ENCODE measurements at places on chromosomes 11 and 22.
A peak's percentile ranks its signal among the peaks of the same experiment; 100 is the strongest.

- no peak for DNase-seq
These were observed 38.3 kb upstream of the NFAM1 start for GRCh38 chr22:42470366-42471082.

GRCh38 chr11:15099267-15099666 is 15.5 kb upstream of the INSC start:
- DNase-seq: no peak

GRCh38 chr11:5449023-5449422 is at the start of gene OR51I2:
Gene OR51I2, plus strand, starts transcription at chr11:5449323. Its CDS starts 4,166 bp downstream, at chr11:5453489.
- no peak for DNase-seq

- DNase-seq: no peak
These were observed 74.4 kb downstream of the PANX1 start for GRCh38 chr11:94203070-94203469.

DNA sequence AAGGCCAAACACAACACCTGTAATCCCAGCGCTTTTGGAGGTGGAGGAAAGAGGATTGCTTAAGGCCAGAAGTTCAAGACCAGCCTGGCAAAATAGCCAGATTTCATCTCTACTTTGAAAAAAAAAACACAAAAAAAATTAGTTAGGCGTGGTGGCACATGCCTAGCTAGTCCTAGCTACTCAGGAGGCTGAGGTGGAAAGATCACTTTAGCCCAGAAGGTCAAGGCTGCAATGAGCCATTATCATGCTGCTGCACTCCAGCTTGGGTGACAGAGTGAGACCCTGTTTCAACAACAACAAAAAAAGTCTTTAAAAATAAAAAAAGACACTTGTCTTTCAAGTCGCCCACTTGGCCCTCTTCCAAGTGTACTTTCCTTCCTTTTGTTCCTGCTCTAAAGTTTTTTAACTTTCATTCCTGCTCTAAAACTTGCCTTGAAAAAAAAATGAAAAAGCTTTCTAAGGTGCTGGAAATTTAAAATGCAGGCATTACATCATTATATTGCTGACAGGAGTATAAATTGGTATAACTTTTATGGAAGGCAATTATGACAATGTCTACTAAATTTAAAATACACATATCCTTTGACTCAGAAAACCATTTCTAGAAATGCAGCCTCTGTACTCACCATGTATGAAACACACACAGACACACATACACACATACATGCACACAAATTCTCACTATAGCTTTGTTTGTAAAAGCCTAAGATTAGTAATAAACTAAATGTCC is 12.7 kb downstream of the LIPT2 start:
- DNase-seq: no peak

DNA sequence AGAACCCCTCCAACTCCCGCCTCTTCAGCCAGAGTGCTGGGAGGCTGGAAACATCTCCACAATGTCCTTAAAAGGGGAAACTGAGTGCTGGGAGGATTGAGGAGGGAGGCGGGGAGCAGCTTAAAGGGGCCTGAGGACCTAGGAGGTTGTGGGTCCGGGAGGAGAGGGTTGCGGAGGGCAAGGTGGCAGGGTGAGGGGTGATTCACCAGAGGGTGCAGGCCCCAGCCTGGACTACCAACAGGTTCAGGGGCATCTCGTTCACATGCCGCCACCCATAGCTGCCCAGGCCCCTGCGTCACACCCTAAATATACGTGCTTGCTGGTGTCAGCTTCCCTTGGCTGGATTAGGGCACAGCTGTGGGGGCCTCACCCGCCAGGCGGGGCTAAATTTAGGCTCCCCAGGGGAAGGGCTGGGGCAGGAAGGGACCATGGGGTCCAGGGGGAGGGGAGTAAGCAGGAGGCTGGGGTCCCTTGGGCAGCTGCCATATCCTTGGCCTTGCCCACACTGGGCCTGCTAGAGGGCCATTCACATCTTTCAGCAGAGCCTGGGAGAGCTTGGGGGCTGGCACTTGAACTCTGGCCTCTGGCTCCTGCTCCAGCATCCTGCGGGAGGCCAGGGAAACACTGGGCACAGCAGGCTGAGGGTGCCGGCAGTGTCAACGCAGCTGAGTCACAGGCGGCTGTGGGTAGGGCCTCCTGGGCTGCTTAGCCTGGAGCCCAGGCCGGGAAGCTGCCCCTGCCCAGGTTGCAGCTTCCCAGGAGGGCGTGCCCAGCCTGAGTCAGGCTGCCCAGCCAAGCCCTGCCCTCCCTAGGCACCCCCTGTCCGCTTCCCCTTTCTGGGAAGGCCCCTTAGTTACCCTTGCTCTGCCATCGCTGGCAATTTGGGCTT is 1.3 kb downstream of the EHBP1L1 start:
- peak; percentile 43 for DNase-seq

GRCh38 chr11:130369713-130370112 is 55.0 kb upstream of the ZBTB44 start:
- DNase-seq: no peak

DNA sequence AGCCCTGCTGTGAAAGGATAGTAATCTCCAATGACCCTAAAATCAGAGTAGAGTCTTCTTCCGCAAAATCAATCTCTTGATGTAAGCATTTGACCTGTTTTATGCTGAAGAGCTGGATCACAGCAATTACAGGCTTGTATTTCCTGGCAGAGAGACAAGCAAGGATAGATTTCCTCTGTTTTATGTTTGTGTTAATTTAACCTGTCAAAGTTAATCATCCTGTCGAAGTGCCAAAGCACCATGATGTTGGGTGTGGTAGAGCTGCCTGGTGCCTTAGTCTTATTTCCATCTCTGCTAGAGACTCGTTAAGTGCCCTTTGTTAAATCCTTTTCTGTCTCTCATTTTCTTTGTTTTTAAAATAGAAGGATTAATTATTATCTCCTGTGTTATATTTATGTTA is 248.1 kb downstream of the CNTN5 start:
- peak; percentile 1 for DNase-seq

DNA sequence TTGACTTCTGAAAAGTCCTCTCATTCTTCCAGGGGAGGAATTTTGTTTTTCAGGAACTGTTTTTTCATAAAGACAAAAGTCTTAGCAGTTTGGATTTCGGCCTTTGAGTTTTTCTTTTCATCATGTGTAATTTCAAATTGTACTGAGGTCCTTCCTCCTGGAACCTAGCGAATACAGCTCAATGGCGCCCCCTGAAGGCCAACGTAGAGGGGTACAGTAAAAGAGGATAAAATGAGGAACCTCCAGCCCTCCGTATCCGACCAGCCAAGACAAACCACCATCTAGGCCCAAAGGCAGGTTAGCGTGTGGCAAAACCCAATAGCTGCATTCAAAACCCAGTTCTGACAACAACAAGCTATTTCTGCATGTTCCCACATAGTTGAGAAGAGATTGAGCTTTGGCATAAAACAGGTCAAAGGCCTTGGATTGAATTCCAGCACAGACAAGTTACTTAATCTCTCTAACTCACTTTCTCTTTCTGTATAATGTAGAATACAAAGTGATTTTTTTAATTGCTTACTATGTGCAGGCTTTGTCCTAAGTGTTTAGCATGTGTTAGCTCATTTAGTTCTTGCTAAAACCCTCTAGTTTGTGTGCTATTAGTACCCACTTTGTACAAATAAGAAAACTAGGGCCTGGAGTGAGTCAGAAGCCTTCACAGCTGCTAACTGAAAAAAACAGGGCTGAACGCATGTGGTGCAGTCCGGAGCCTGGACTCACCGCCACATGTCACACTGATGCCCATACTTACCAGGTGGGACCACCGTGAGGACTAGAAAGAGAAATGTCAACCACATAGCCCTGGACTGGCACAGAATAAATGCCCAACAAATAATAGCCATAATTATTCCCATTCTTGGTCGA is 43.2 kb upstream of the ETS1 start:
- DNase-seq: peak; percentile 6

GRCh38 chr11:122882857-122883645 is 492 bp downstream of the JHY start:
- no peak for DNase-seq

DNA sequence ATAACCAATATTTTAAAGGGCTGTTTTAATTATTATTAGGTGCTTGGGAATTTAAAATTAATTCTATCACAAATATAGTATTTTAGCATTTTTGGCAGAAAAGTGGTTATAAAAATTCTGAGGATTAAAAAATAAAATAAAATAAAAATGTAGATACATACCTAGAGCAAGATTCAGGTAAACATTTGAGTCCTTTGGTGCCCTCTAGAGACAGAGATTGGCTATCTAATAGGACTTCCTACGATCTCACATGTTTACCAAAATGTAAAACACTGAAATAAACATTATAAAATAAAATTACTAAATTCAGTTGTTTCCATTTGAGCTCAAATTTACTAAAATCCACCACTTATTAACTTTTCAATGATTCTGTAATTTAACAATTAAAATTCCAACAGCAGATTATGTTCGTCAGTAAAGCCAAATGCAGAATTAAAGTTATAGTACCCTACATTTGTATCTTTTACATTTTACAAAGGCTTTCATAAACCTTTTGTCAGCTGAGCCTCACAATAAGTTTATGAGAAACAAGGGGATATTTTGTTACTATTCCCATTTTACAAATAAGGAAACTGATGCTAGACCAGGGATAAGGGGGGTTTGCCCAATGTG is 27.7 kb downstream of the SLC36A4 start:
- peak; percentile 61 for DNase-seq

- DNase-seq: no peak
These were observed 55.7 kb upstream of the EMID1 start for GRCh38 chr22:29149841-29150555.

DNA sequence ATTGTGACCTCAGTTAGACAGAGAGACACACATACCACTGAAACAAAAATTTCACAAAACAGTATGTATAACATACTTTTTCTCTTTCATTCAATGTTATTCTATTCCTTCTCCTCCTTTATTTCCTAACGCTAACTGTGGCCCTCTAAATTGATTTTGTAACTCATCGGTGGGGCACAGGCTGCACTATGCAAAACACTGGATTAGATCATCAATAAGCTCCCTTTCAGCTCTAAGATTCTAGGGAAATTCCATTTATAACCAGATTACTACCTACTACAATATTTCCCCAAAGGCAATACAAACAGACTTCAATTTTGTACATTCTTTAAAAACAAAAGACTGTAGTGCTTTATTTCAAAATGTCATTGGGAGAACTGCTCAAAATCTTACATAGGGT is 6.1 kb downstream of the FJX1 start:
- DNase-seq: no peak

DNA sequence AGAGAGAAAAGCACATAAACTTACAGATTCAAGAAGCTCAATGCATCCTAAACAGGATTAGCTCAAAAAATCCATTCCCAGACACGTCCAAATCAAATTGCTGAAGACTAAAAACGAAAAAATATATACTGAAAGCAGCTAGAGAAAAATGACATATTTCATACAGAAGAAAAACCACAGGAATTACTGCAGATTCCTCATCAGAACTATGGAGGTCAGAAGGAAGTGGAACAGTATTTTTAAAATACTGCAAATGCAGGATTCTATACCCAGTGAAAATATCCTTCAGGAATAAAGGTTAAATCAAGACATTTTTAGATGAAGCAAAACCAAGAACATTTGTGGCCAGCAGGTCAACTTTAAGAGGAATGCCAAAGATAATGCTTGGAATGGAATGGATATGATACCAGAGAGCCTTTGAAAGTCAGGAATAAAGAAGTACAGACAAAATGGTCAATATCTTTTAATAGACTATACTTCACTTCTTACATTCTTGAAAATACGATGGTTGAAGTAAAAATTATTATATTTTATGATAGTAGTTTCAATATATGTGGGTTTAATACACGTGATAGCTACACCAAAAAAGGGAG is 352.9 kb downstream of the CTTN start:
- no peak for DNase-seq

- no peak for DNase-seq
These were observed 39.3 kb upstream of the RFPL3 start for GRCh38 chr22:32318361-32318760.

- DNase-seq: no peak
These were observed 189.9 kb downstream of the BCR start for GRCh38 chr22:23370251-23370650.

DNA sequence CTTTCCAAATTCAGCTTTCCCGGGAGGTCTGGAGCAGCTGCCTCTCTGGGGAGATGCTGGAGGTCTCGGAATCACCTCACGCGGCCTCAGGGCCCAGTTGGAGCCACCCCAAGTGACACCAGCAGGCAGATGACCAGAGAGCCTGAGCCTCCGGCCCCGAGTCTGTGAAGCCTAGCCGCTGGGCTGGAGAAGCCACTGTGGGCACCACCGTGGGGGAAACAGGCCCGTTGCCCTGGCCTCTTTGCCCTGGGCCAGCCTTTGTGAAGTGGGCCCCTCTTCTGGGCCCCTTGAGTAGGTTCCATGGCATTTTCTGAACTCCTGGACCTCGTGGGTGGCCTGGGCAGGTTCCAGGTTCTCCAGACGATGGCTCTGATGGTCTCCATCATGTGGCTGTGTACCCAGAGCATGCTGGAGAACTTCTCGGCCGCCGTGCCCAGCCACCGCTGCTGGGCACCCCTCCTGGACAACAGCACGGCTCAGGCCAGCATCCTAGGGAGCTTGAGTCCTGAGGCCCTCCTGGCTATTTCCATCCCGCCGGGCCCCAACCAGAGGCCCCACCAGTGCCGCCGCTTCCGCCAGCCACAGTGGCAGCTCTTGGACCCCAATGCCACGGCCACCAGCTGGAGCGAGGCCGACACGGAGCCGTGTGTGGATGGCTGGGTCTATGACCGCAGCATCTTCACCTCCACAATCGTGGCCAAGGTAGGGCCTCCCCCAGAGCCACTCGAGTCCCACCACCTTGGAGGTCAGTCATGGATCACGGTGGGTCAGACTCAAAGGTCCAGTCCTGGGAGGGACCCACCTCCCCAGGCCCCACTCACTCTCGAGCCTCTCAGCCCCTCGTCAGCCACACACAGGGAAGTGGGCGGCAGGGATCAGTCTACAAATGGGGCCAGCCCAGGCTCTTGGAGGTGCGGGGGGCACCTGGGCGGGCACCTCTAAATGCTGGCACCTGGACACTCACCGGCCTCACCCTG is 525 bp downstream of the SLC22A12 start:
- DNase-seq: no peak

GRCh38 chr11:77775936-77776335 is 44.6 kb downstream of the RSF1 start:
- no peak for DNase-seq
